ENCODE measurements at places on chromosomes 3 and 15.

- no peak for DNase-seq
These were observed 271.5 kb downstream of the SATB1 start for GRCh38 chr3:18153571-18154173.

DNA sequence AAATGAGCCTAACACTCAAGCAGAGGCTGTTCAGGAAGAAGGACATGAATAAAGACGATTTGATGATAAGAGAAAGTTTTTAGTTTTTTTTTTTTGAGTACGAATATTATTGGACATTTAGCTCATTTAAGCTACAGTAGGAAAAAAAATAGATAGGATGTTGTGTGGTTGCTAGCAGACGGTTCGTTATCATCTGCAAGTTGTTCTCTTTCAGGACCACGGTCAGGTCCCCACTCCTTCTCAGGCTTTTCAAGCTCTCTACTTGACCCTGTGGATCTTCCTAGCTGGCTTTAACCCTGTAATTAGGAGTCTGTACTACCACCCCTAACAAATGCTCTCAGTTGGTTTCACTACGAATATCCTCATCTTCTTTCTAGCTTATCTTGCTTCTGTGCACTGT lies 1.1 kb downstream of the KCNH8 start:
- no peak for DNase-seq

- DNase-seq = no peak
These were observed 286.4 kb downstream of the TBC1D5 start for GRCh38 chr3:17456046-17456445.

- DNase-seq = no peak
These were observed 15.1 kb downstream of the GMNC start for GRCh38 chr3:190847436-190847835.

DNA sequence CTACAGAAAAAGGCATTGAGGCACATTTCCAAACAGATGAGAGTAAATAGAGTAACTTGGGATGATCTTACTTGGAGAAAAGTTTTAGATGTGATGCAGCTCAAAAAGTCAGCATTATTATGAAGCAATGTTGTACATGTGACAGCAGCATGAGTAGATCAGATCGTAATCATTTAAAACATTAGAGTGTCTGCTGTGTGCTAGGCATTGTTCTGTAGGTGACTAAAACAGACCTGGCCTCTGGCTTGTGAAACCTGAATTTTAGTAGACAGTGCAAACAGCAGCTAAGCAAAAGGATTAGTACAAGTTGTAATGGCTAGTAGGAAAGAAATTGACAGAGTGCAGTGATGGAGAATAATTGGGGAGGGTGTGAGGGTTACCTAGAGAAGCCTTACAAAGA lies 15.1 kb downstream of the UBE2E1 start:
- DNase-seq = no peak

GRCh38 chr15:96014939-96015338 lies 315.6 kb upstream of the NR2F2 start:
- no peak for DNase-seq

DNA sequence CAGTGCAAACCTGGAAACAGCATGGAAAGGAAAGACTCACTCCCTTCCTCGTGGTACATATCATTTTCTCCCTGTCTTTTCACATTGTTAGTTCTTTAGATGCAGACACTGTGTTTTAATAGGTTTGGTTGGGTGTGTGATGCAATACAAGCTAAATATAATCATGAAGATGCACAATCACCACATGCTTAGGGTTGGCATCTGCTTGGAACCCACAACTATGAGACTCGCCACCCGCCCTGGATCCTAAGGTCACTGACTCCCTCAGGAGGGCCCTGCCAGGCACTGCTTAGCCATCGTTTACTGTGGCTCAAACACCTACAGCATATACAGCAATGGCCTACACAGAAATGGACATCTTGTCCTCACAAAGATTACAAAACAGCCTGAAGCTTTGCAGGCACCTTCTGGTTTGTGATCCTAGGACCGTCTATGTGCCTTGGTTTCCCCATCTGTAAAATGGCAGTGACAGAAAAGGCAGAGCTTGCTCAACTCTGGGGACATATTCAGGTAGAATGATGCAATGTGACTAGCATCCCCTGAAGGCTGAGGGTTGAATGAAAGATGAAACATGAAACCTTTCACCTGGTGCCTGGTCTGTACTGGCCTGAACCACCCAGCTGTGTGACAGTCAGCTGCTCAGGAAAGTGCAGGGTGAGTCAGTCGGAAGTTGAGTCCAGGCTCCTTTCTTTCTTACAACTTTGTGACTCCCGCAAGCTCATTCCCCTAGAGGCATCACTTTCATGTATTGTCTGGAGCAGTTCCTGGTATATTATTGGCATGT lies 123.6 kb upstream of the PFN2 start:
- no peak for DNase-seq

GRCh38 chr3:50233176-50233575 lies 2.8 kb upstream of the GNAI2 start:
- DNase-seq = no peak

DNA sequence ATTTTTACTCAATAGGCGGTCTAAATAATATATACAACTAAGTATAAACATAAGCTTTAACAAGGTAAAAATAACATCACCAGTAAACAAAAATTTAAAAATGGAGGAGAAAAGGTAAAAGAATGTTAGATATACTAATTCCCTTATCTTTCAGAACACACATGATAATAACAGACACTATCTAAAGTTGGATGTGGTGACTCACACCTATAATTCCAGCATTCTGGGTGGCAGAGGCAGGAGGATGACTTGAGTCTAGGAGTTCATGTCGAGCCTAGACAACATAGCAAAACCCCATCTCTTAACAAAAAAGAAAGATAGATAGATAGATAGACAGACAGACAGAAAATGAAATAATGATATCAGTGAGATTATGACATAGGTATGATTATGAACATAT lies 85.1 kb downstream of the STAG1 start:
- no peak for DNase-seq

DNA sequence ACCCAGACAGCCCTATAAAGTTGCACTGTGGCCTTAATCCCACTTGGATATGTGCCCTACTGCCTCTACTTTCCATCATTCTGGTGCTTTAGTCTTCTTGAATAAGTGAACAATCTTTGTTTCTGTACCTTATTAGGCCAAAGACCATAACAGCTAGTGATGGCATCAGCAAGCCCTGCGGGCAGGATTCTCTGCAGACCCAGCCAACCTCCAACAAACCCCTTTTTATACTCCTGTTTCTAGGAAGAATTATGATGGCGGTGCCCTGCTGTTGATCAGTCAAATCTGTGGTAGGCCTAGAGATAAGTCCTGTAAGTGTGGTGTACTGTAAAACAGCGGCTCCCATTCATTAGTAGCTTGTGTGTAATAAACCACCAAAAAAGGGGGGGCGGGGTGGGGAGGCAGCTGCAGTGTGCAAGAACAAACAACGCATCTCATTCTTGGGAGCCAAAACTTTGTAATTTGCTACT lies 40.5 kb downstream of the SOX2 start:
- DNase-seq = no peak

DNA sequence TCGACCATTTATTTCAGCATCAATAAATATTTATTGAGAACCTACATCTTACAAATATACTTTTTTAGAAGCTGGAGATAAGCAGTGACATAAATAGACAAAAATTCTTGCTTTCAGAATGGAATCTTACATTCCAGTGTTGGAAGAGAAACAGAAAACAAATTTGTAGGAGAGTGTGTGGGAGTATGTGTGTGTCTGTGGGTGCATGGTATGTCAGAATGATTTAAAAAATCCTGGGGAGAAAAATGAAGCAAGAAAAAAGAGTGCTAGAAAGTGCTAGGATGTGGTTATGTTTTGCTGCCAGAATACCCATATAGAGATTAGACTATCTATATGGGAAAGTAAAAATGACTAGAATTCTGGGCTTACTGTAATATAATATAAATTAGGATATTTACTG lies 561.7 kb upstream of the SGO1 start:
- DNase-seq = no peak

GRCh38 chr3:133575086-133575485 lies 1.6 kb downstream of the CDV3 start:
- no peak for DNase-seq

DNA sequence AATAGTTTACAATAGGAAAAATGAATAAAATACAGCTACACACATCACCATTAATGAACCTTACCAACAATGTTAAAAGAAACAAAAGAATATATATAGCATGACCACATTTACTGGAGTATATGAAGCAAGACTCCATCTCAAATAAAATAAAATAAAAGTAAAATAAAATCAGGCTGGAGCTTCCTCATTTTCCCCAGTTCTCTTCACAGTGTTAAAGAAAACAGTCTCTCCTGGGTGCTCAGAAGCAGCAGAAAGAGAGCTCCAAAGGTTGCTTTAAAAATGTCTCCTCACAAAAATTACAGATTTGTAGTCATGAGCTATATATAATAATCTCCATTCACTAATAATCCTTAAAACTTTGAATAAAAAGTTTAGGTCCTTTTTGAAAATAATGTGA lies 48.8 kb downstream of the PIK3CB start:
- DNase-seq = no peak
